Hematopoietic multipotent progenitor cell treated with erythropoietin and hydrocortisone succinate and interleukin-3 and kit ligand, for 15 days (in vitro differentiated cells): ENCODE measurements at places on chromosomes 4 and X.

DNA sequence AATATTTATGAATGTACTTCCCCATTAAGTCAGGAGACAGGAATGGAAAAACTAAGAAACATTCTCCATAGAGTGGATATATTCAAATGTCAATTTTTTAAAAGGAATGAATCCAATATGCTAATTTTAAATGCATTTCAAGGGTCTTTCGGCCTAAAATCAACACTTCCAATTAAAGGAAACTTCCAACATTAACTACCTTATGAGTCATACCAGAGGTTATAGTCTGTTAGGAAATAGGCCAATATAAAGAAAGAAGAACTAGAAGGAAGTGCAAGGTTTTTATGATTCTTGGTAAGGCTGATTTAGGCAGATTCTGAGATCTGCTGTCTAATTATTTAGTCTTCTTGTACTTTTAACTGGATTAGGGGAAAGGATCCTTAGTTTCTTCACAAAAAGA, 260.1 kb upstream of the EDNRA start:
- no peak for DNase-seq

DNA sequence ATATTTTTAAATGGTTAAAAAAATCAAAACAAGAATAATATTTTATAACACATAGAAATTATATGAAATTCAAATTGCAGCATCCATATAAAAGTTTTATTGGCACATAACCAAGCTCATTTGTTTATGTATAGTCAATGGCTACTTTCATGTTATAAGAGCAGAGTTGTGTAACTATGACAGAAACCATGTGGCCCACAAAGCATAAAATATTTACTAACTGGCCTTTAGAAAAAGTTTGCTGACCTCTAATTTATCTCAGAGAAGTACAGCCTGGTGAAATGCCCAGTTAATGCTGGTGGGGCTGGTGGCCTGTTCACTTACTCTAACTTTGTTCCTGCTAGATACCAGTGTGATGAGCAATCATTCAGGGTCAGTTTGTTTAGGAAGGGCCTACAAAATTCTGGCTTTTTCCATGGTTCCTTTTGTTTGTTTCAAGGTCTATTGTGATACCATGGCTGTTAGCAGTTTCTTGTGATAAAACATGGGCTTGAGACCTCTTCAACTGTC, 104.6 kb downstream of the PPP1R2C start:
- no peak for DNase-seq

DNA sequence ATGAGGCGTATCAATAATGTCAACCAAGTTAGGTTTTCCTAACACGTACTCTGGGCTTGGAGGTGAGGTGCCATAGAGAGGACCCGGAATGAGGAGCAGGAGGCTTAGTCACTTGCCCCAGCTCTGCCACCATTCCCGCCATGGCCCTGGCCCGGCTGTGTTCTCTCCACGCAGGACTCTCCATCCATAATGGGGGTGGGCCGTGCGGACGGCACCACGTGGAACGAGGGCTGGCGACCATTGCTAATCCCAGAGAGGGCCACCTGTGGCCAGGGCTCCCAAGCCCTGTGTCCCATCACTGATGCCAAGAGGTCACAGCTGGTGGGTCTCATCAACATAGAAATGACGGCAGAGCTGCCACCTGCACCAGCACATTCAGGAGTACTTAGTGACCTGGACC, 76.4 kb downstream of the JAKMIP1 start:
- no peak for DNase-seq

DNA sequence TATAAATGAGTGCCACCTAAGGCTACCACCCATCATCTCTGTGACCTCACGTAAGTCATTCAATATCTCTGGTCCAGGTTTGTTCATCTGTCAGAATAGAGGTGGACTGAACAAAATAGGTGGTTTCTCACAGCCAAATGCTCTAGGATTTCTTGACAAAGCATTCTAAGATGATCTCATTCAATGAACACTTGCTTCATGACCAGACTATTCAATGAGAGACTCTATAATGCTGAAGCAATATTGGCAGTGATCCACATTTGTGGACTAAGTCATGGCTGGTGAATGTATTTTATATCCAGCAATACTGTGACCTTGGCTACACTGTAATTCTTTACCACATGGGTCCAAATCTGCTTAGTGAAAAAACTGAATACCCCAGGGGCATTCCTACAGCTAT, 37.9 kb downstream of the LDB2 start:
- no peak for DNase-seq

- DNase-seq = no peak
Observed at GRCh38 chrX:153564047-153564606, 34.8 kb downstream of the CCNQ start.

DNA sequence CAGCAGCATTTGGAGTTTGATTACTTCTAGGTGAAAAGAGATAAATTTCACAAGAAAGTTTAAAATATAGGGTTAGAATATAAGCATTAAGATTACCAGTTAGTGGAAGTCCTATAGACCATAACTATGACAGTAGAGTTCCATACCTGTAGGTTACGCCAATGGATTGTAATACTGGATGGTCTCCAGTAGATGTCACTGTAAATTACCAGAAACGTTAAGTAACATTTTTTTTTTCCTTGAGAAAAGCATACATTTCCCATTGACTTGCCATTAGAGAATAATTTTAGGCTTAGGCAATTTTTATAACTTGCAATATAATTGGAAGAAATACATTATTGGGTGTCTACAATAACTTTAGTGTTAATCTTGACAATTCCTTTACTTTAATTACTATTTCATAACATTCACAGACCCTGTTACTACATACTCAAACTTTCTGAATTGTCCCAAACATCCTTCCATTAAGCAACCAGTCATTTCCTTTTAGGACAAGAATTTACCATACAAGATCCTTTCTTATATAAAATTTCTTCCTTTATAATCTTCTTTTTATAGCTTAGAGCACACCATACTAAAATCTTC, 304.1 kb upstream of the TECRL start:
- peak; percentile 5 for DNase-seq

GRCh38 chrX:123993326-123993725, 31.8 kb downstream of the STAG2 start:
- no peak for DNase-seq

GRCh38 chr4:159487284-159487747, 384.4 kb downstream of the RAPGEF2 start:
- peak; percentile 34 for DNase-seq

GRCh38 chr4:166043801-166044200, 170.8 kb downstream of the TLL1 start:
- no peak for DNase-seq

GRCh38 chrX:102833136-102833535, 103.9 kb upstream of the RAB40AL start:
- DNase-seq = no peak

DNA sequence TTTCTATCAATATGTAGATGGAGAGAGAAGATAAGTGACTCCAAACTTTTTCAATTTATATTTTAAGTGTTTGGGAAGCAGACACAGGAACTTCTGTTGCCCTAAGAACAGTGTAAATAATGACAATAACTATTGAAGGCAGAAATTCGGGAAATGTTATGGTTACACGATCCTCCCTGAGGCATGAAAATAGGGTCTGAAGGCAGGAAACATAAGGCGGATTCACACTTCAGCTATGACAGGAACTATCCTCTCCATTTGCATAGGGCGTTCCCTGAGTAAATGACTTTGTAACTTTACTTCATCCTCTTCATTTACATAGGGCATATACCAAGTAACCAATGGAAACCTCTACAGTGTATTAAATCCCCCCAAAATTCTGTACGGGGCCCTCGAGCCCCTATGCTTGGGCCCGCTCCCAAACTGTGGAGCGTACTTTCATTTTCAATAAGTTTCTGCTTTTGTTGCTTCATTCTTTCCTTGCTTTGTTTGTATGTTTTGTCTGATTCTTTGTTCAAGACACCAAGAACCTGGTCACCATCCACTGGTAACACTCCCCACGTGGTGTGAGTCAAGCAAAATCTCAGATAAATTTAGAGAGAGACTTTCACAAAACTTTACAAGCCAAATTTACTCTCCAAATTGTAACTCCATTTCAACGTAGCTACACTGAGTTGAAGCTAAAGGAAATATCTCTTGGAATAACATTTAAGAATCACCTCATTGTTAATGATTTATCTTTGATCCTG, 2504.3 kb downstream of the ARAP2 start:
- DNase-seq = no peak

GRCh38 chrX:41350150-41350975, 16.4 kb downstream of the DDX3X start:
- no peak for DNase-seq

- DNase-seq = no peak
Observed at GRCh38 chr4:37990731-37991245, 30.6 kb downstream of the PTTG2 start.

DNA sequence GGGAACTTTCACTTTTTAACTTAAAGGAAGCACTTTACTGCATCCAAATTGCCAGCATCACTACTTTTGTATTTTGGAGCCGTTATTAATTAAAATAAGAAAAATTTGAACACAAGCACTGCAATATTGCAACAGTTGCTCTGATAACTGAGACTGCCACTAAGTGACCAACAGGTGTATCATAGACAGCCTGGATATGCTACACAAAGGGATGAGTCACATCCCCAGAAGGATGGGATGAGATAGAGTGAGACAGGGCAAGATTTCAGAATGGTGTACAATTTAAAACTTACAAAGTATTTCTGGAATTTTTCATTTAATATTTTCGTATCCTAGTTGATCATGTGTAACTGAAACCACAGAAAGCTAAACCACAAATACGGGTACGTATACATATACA, 204.1 kb downstream of the MAPK10 start:
- no peak for DNase-seq

GRCh38 chr4:123399627-123400358, 3.2 kb downstream of the SPRY1 start:
- no peak for DNase-seq

DNA sequence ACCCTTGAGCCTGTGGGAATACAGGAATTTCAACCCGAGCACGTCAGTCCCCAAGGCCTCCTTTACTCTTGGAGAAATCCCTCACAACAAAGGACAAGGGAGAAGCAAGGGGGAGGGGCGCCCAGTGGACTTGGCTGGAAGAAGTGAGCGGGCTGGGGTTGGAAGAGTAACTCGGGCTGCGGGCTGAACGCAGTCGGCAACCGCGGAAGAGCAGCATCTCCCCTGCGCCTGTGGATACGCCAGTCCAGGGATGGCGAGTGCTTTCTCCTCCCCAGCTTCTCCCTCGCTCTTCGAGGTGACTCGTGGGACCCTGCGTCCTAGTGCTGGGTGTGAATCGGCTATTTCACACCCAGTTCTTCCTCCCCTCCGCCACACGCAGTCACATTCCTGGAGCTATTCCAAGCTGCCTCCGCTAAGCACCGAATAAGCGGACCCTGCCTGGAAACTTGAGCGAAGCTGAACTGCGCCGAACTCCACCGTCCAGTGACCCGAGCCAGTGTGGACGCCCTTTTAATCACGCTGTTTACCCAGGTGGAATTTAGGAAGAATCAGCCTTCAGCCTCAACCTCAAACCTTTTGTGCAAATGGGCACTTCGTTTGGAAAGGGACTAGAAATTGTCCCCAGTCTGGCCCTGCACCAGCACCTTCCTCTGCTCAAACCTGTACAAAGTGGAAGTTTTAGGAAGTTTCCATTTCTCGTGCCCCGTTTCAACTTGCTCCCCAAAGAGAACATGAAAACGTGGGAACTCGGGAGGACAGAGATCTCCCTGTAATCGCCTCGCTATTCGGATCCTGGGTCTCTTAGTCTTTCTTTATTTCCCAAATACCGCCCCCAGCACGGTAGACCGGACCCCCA, 64.3 kb upstream of the WDR17 start:
- DNase-seq = no peak

DNA sequence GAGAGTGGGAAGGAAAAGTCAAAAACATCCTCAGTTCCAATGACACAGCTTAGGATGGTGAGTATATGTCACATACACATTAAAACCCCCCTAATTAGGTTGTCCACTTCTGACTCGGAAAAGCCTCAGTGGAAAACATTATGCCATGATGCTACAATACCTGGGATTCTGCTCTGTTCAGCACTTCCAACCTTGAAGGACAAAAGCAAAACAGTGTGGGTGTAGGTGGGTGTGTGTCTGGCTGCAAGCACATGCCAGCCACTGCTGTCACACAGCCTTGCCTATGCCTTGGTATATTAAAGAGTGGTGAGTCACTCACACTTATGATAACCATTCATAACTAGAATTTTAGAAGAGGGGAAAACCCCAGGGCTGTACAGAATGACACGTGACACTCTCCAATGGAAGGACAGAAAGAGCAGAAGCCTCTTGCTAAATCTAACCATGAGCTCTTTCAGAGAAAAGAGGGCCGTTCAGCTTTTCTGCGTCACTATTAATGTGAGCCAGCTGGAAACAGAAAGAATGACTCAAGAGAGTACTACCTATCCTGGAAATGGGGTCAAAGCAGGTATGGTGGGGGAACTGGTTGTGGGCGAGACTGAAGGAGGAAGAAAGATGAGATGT, 159.6 kb downstream of the TET2 start:
- DNase-seq = no peak

DNA sequence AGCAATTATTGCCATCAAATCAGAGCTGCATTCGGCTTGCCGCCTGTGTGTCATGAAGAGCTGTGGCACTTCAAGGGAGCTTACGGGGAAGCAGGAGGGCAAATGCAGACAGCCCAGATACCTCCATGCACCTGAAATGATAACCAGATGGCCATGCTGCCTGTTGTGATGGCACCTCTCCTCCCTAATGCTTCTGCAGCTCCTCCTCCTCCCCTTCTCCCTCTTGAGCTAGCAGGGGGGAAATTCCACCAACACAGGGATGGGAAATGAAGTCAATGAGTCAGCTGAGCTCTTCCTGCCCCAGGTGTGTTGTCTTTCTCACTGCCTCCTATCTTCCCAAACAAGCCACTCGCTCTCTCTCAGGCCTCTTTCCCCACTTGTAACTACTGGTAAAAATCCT, 565.0 kb downstream of the BCOR start:
- no peak for DNase-seq

DNA sequence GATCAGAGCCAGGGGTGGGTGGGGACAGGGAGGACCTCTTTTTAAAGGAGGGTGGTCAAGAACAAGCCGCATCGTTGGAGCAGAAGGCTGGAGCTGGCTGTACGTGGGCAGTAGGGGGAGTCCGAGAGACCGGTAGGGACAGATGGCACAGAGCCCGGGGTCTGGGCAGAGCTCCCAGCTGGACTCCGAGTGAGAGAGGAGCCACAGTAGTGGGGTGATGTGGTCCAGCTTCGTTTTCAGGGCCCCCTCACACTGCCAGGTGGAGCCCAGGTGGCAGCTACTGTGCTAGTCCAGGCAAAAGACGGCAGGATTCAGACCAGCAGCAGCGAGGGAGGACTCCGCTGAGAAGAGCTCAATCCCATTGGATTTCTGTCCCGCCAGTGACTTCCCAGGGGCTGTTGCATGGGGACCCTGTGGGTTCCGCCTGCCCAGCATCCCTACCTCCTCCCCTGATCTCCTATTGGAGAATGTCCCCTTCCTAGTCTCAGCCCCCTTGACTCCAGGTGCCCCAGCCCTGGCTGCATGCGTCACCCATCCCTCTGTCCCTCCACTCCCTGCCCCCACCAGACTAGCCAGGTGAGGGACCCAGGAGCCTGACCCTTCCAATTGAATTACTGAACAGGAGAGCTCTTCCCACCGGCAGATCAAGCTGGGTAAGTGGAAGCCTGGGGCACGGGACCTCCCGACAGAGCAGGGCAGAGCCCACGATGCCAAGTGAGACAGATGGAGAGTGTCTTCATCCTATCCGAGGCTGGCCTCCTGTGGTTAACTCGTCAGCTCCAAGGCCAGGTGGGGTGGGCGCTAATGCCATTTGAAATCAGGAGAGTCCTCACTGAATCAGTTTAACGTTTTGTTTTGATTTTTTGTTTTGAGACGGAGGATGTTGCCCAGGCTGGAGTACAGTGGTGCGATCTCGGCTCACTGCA, 2.9 kb downstream of the ARHGAP4 start:
- no peak for DNase-seq
